ENCODE measurements at places on chromosomes 7 and 10. TPM values are rescaled to one million over a fixed set of nuclear protein-coding genes. Genes with fewer than 3 reads are reported as not detected.
A peak's percentile ranks its signal among the peaks of the same experiment; 100 is the strongest.

Gene VSTM4
- total RNA-seq: 2.0 TPM

Gene XRCC2
- 1.2 TPM for total RNA-seq

Gene CALCR
- not detected for total RNA-seq

Gene TMEM196
- total RNA-seq: 0.39 TPM

Gene STAM
- 31.0 TPM for total RNA-seq

DNA sequence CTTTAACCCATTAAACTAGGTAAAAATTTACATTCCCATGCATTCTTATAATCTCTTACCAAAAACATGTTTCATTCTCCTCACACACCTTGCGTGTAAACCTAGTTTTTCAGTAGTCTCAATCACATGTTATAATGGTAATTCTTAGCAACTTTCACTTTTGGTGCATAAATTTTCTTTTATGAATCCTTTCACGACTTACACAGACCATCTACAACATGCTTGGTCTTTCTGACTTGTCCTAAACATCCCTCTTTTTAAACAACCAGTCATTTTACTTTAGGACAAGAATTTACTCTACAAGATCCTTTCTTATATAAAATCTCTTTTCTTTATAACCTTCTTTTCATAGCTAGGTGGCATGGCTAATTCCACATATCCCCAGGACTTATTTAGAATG is 25.8 kb downstream of the FBXL13 start:
- ATAC-seq: no peak

DNA sequence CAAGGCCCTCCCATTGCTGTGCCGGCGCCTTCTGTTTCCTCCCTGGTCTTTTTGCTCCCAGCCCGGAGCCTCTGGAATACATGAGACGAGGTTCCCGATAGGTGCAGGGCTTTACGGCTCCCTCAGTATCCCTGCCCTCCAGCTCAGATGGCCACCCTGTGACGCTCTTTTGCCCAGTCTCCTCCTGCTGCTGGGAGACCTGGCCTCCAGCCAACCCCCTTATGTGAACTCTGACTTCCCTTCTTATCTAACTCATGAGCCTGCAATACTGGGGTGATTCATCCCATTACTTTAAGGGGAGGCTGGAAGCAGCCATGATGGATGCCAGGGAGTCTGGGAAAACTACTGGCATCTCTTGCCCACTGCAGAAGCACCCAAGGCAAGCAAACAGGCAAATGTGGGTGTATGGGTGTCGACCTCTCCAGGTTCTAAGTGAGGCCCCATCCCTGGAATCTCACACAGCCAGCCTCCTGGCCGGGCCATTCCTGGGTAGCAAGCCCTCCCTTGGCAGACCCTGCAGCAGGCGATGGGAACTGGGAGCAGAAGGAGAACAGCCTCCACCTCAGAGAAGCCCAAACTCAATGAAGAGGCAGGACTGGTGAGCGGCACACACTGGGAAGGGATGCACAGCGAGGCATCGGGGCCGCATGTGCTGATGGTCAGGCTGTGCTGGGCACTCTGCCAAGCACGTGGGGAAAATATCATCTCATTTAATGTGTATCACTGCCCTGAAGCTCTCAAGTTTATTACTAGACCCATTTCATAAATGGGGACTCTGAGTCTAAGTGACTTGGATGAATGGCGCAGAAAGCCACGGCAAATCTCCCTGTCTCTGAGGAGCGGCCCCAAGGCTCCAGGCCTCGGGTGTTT is 97.5 kb downstream of the FAM53B start:
- no peak for ATAC-seq

GRCh38 chr10:121713486-121713885 is 115.2 kb upstream of the FGFR2 start:
- ATAC-seq: no peak

DNA sequence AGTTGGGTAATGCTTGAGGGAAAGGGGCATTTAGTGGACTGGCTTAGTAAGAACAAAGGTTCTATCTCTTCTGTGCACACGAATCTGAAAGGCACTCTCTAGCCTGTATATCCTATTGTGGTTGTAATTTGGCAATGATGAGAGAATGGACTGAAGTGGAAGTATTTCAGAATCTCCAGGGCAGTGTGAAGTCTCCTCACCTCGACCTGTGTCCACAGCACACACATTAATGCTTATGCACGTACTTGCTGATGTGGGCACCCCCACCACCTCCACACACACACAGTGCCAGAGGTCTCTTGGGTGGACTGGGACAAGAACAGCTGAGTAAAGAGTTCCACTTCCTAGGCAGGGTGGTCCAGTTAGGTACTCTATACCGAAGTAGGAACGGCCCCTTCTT is 6.9 kb downstream of the SMC3 start:
- no peak for ATAC-seq

- ATAC-seq: peak; percentile 86
These were observed 22.9 kb upstream of the GRB10 start for GRCh38 chr7:50805447-50806125.

- no peak for ATAC-seq
These were observed 80.0 kb upstream of the PCDH15 start for GRCh38 chr10:54880996-54881395.

- ATAC-seq: no peak
These were observed 52.3 kb upstream of the RET start for GRCh38 chr10:43024524-43024923.

DNA sequence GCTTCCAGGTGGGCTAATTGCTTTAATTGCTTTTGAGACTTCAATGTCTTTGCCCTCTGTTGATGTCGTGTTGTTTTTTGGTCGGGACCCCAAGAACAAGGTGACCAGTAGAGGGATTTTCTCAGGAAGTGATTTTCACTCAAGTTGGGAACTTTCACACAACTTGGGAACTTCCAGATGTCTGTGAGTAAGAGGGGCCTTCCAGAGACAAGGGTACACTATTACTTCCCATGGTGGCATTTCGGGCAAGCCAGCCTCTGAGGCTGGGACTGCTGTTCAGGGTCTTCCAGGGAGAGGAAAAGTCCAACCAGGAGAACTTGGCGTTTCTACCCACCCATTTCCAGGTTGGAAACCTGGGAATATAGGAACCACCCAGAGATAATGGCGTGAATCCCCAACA is 170.0 kb upstream of the CDCA7L start:
- no peak for ATAC-seq

DNA sequence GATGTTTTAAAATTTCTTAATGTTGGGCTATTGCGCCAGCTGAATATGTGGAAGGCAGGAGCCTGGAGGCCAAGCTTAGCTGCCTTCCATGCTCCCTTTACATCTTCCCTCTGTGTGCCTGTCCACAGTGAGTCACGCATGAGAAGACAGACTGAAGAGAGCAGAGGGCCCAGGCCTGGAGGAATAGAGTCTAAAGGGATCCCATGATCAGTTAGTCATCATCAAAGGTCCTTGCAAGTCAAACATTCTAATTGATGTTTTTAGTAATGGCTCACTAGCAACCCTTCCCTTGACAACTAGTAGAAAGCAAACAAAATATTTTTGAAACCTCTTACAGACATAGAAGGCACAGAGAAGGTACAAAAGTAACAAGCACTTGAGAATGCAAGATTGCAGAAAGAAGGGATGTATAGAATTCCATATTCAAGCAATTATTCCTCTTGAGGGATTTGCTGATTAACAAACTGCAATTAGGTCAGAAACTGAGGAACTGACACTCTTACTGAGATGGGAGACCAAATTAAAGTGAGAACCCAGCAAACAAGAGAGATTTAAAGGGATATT is 30.7 kb upstream of the APBB1IP start:
- no peak for ATAC-seq

DNA sequence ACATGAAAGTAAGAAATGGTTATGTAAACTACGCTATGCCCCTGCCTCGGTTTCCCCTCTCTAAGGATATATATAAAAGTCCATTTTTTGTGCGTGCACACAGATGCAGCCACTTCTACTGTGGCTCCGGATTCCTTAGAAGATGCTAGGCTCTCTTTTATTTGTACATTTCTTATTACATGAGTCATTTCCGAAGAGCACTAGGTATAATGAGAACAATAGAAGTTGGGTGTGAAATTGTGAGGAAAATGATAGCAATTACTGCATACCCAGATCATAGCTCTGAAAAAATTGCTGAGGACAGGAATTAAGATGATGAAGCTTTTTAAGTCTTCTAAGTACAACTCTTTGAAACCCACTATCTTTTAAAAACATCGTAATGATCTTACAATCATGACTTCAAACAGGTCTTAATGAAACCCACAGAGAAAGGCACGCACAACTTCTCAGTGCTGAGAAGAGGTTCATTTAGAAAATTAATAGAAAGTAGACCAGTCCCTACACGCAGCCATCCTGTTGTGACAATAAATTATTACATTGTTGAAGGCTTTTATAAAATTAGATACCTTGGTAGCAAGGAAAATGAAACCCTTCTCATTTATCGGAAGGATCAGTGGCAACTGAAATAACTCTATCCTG is 96.2 kb upstream of the FGFR2 start:
- peak; percentile 5 for ATAC-seq

DNA sequence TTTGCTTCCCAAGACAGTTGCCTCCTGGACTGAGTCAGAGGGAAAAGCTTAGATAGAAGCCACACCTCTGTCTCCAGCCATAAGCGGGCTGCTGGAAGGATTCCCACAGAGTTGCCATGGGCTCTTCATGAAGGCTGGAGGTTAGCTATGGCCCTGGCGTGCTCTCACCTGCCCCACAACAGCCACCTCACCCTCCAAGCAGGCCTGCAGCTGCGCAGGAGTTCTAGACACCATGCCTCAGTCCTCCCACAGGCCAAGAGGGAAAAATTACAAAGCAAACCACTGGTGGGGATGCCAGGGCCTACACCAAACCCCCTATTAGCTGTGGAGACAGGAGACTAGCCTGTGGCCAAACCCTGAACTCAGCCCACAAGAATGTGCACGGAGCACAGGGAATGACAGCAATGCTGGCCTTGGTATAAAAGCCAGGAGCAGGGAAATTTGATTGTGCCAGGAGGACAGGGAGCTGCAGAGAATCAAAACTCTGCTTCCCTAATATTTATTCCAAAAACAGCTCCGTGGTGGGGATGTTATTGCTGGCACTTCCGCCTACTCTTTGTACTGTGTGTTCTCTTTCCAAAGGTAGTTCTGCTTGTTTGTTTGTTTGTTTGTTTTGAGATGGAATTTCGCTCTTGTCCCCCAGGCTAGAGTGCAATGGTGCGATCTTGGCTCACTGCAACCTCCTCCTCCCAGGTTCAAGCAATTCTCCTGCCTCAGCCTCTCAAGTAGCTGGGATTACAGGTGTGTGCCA is 60.3 kb upstream of the STK17A start:
- ATAC-seq: no peak

DNA sequence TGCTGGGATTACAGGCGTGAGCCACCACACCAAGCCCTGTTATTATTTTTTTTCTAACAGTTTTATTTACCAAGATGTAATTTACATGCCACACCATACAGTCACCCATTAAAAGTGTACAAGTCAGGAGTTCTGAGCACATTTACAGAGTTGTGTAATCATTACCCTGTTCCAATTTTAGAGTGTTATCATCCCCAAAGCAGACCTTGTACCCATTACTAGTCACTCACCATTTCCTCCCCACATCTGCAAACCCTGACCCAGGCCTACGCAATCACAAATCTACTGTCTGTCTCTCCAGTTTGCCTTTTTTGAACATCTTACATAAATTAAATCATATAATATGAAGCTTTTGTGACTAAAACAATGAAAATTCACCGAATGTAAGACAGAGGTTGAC is 402.9 kb upstream of the FOXK1 start:
- ATAC-seq: no peak

GRCh38 chr7:56007891-56008290 is 43.4 kb downstream of the PSPH start:
- ATAC-seq: no peak

GRCh38 chr7:50329775-50330174 is 25.3 kb downstream of the IKZF1 start:
- ATAC-seq: no peak

DNA sequence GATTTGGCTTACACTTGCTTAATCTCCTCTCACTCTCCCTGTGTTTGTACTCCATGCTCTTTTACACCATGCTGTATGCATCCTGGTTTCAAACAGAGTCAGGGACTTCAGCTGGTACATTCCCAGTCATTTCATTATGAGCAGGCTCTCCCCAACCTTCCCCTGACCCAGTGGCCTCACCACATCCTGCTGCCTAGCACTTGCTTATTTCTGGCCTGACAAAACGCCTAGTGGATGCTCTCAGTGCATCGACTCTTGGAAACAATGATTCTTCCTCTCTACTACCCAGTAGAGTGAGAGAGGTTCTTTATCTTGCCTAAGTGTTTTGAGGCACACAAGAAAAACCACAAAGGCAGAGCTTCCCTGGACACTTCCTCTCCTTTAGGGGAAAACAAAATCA is 63.4 kb downstream of the CAV1 start:
- ATAC-seq: peak; percentile 18

GRCh38 chr7:136027160-136027559 is 50.0 kb upstream of the MTPN start:
- ATAC-seq: no peak

GRCh38 chr10:58464956-58465355 is 47.7 kb upstream of the BICC1 start:
- ATAC-seq: no peak

DNA sequence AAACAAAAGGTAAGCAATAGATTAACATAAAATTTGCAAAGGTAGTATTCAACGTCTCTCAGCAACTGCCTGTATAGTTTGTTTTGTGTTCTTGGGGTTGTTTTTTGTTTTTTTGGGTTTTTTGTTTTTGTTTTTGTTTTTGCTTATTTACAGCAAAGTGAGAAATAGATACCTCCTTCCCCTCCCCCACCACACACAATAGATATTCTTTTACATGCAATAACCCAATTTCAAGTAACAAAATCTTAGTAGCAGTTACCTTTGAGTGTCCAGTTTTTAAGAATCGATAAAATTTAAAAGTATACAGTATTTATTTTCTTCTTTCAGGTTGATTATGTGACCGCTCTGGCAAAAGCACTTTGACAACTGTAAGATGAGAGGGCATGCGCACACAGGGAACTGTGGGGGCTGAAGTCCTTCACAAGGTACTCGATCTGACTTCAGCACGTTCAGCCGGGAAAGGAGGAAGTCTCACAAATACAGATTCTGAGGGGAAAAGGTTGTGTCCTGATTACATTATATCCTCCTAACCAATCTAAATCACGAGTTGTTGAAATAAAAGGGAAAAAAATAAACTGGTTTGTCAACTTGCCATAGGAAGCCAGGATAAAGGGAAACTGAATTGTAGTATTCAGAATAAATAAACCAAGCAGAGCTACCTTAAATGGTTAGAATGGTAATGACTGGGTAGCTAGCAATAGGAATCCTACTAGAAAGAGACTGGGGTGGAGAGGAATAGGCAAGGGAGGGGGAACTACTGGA is 47.8 kb downstream of the CPEB3 start:
- ATAC-seq: peak; percentile 48

DNA sequence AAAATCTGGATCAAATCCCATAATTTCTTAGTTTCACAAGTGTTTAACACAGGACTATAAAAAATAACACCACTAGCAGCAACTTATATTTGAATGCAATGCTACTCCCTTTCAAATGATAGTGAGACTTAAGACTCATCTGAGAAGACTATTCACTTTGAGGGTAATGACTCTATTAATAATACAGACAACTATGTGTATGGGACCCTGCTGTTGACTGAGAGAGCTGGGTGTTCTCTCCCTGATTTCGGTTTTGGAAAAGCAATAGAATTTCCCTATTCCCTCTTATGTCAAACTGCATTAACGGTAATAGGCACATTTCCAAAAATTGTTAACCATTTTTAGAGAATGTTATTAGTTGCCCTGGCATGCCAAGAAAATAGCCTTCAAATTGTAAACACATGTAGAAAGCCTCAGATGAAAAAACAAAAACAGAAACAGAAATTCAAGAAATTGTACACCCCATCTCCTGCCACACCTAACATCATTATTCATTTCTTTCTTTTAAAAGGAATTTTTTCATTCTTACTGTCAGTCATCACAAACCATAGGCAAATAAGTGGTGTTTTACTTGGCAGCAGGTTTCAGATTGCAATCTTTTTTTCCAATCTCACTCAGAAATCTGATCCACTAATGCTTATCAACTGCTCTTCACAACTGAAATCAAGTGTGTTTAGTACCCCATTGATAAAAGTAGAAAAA is 153.7 kb downstream of the TFPI2 start:
- ATAC-seq: no peak

Measured in motor neuron (in vitro differentiated cells).